ENCODE measurements at places on chromosomes 6 and 20.

DNA sequence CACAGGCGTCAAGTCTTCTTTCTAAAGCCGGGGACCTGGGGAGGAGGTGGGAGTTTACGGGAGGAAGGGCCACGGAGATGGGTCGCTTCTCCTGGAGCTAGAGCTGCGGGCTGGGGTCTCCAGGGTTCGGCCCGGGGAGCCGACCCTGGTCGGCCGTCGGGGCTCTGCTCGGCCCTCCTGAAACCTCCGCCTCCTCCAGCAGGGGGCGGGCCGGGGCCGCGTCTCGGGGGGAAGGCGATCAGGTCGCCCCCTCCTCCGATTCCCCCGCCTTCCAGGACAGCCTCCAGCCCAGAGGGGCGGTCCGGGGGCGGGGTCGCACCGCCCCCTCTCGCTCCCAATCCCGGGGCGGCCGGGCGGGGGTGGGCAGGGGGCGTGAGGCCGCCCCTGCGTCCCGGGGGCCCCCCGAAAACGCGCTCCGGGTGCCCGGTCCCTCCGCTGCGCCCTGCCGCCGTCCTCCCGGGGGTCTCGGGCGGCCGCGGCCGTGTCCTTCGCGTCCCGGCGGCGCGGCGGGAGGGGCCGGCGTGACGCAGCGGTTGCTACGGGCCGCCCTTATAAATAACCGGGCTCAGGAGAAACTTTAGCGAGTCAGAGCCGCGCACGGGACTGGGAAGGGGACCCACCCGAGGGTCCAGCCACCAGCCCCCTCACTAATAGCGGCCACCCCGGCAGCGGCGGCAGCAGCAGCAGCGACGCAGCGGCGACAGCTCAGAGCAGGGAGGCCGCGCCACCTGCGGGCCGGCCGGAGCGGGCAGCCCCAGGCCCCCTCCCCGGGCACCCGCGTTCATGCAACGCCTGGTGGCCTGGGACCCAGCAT is at the start of gene CEBPB:
Gene CEBPB (plus strand): TSS at position 580 of the 814 bp plus-strand sequence. CDS start 204 bp downstream, at position 784.
- DNase-seq, result peak; percentile 83

DNA sequence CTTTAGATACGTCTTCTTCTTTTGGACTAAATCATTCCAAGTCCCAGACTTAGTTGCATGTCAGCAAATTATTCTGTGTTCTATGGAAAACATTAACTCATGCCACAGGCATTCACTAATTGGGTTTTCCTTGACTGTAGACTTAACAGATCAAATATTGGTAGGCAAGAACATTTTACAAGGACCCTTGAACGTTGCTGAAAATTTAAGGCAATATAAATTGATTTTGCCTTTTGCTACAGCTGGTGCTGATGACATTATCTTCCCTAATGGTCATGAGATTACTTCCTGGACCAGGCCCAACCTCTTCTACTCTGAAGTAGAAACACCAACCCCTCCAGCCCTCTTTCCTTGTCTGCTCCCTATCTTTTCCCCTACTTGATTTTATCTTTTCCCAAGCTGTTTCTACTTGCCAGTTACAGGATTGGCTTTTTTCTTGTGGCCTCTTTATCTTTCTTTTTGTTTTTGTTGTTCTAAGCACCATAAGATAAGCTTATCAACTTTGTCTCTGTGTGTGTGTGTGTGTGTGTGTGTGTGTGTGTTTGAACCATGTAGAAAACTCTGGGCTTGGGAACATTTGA is 514.0 kb upstream of the SOX4 start:
- DNase-seq, result no peak

- DNase-seq, result no peak
Observed at GRCh38 chr6:21827425-21828202, 234.1 kb downstream of the SOX4 start.

- no peak for DNase-seq
Observed at GRCh38 chr6:111899531-111899930, 26.3 kb upstream of the FYN start.

GRCh38 chr6:83844170-83844569 is 9.0 kb upstream of the RIPPLY2 start:
- no peak for DNase-seq

DNA sequence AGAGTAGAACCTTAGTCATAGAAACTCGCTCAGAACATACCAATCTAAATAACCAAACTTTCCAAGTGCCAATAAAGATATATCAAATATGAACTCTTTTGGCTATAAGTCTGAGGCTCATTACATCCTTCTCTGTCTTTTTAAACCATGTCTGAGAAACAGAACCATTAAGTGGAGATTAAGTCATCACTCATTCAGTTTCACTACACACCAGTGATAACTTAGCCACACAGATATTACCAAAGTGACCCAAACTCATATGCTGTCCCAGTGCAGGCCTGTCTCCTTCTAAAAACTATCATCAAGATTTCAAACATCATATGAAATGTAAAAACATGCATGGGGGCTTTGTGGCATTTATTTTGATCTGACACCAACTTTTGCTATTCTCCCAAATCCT is 12.0 kb downstream of the GCLC start:
- no peak for DNase-seq

DNA sequence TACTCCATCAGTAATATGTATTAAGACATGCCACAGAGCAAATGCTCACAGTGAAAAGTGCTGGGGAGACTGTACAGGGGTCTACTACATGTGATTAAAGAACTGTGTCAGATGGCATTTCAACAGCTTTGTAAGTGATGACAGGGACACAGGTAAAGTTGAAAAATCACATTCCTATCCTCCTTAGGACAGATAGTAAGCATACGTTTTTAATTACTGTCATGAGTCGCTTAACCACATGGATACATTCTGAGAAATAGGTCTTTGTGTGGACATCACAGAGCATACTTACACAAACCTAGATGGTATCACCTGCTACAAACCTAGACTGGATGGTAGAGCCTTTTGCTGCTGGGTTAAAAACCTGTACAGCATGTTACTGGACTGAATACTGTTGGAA is 645.8 kb upstream of the AGPAT4 start:
- DNase-seq, result no peak

GRCh38 chr20:49888212-49889000 is 26.9 kb downstream of the SPATA2 start:
- DNase-seq, result peak; percentile 46

GRCh38 chr6:31350196-31351032 is 6.6 kb downstream of the HLA-B start:
- no peak for DNase-seq

DNA sequence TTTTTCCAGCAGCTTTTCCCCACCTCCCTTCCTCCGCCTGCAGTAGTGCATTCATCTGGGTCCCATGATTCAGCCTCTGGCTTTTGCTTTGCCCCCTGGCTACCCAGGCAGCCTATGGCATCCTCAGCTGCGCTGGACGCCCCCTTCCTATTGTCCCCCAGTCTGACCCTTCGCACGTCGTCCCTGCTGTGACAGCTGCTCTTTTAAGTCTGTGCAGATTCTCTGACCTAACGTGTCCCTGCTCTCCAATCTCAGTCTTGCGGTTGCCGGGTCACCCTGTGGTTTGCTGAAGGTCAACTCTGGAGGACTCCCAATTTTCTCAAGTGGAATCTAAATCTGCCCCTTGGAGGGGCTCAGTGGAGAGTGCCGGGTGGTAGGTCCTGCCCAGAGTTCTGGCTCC is 294.3 kb downstream of the CDC5L start:
- DNase-seq, result no peak

GRCh38 chr20:51757226-51757625 is 11.0 kb downstream of the ATP9A start:
- DNase-seq, result no peak

GRCh38 chr20:59583428-59584277 is 20.7 kb upstream of the PHACTR3 start:
- no peak for DNase-seq

All from activated T-cell treated with anti-CD3 and anti-CD28 coated beads for 48 hours (primary cell).